T1000 (cell line): ENCODE measurements at places on chromosomes 7 and 10.
A peak's percentile ranks its signal among the peaks of the same experiment; 100 is the strongest.

GRCh38 chr10:29249018-29249417 lies 39.9 kb upstream of the LYZL1 start:
- no peak for DNase-seq

DNA sequence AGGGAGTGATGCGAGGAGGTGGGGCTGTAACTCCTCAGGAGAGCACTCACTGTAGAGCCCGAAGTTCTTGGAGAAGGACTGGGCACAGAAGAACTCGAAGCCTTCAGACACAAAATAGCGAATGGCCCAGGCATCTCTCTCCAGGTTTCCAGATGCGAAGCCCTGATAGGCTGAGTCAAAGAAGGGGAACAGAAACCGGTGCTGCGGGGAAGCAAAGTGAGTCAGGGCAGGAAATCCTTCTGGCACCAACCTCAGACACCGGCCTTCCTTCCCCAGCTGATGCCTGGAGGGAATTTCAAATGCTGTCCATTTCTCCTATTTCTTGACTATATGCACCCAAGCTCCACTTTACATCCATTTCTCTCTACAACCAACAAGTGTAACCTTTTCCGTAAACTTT lies 26.8 kb downstream of the GOT1 start:
- no peak for DNase-seq

GRCh38 chr10:19872504-19873271 lies 56.5 kb downstream of the PLXDC2 start:
- DNase-seq, result no peak

DNA sequence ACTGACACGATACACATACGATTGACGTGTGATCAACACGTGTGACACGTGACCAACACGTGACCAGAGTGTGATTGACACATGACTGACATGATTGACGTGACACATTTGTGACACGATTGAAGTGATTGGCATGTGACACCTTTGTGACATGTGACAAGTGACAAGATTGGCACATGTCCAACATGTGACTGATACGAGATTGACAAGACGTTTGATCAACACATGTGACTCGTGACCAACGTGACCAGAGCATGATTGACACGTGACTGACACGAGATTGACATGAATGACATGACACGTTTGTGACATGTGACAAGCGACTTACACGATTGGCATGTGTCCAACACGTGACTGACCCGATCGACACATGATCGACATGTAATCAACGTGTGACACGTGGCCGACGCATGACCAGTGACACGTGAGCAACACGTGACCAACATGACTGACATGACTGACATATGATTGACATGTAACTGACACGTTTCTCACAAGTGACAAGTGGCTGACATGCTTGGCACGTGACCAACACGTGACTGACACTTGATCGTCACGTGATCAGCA lies 22.0 kb downstream of the CRPPA start:
- DNase-seq, result peak; percentile 49

- no peak for DNase-seq
Observed at GRCh38 chr7:2984091-2984490, 59.6 kb downstream of the CARD11 start.

- no peak for DNase-seq
Observed at GRCh38 chr7:133491846-133492652, 239.2 kb downstream of the EXOC4 start.

DNA sequence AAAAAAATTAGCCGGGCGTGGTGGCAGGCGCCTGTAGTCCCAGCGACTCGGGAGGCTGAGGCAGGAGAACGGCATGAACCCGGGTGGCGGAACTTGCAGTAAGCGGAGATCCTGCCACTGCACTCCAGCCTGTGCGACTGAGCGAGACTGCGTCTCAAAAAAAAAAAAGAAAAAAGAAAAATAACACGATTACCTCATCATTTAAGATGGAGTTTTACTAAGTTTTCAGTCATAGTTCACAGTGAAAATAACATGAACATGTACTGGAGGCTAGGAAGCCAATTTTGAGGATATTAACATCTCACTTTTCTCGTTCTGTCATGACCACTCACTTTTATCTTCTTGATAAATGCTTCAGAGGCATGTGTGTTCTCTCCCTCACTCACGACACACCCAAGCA lies 3.1 kb upstream of the RUNDC3B start:
- no peak for DNase-seq

- no peak for DNase-seq
Observed at GRCh38 chr7:36999626-37000485, 275.6 kb upstream of the AOAH start.

DNA sequence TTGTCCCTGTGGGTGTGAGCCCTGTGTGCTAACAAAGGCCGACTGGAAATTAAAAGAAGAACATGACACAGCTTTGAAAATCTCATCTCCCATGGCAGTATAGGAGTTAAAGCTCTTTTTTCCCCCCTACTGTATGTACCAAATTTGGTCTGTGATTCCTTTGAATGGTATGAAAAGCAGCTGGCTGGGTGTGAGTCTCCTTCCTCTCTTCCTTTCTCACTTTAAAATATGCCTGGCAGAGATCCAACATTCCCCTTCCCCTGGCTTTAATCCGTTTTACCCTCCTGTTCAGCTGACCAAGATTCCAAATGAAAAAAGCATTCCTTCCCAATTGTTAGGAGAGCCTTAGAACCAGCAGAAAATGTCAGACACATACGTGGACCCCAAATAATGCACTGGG lies 225.0 kb upstream of the CELF2 start:
- DNase-seq, result no peak

DNA sequence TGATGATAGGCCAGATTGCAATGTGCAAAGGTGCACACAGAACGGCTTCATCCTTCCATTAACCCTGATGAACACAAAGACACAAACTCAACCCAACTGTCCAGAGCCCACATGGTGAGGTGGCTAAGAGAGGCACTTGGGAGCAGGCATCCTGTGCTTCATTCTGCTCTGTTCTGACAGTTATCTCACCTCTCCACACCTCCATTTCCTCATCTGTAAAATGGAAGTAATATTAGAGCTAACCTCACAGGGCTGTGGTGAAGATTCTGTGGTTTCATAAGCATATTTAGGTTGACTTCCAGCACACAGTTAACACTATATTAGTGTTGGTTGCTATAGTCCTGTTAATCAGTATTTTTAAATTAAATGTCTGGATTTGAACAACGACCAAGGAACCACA lies 126.3 kb downstream of the TAX1BP1 start:
- no peak for DNase-seq

DNA sequence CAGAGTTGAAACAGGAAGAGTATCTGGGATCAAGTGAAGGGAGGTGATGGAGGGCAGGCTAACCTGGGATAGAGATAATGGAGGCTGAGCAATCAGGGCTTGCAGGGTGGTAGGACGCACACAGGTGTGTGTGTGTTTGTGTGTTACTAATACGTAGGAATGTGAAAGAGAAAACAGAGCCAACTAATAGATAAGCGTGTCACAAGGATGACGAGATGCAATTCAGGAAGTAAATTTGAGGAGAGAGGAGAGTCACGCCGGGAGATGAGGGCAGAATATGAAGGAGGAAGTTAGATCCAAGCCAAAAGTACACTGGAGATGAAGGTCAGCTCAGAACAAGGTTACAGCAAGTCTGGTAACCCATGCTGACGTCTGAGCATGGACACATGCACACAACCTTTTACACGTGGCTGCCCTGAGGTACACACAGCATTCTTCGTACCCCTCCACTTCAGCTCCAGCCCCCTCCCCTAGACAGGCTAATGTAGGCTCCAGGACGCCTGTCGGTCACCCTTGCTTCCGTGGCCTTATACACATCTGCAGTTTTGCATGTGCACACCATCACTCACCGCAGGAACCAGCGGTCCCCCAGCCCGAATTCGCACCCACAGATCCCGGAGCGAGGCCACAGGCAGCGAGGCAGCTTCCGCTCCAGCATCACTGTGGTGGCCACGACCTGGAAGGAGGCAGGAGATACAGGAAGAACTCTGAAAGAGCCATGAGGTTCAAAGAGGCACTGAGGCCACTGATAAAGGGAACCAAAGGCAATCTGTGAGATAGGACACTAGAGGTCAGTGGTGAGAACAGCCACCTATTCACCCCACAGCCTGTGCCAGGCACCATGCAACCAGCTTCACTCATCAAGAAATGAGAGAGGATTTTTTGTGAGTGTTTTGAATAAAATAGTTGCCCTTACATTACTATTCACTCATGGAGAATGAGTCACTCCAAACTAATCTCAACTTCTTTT lies 23.7 kb upstream of the TRPV6 start:
- no peak for DNase-seq

- no peak for DNase-seq
Observed at GRCh38 chr10:118521415-118522117, 73.9 kb downstream of the PRLHR start.

GRCh38 chr10:54665095-54665494 lies 135.9 kb downstream of the PCDH15 start:
- no peak for DNase-seq

DNA sequence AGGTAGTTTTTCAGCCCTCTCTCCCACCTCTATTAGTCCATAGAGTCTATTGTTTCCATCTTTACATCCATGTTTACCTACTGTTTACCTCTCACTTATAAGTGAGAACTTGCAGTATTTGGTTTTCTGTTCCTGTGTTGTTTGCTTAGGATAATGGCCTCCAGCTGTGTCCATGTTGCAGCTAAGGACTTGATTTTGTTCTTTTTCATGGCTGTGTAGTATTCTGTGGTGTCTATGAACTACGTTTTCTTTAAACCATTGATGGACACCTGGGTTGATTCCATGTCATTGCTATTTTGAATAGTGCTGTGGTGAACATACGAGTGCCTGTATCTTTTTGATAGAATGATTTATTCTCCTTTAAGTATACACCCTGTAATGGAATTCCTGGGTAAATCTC lies 292.4 kb downstream of the PHF14 start:
- DNase-seq, result no peak

DNA sequence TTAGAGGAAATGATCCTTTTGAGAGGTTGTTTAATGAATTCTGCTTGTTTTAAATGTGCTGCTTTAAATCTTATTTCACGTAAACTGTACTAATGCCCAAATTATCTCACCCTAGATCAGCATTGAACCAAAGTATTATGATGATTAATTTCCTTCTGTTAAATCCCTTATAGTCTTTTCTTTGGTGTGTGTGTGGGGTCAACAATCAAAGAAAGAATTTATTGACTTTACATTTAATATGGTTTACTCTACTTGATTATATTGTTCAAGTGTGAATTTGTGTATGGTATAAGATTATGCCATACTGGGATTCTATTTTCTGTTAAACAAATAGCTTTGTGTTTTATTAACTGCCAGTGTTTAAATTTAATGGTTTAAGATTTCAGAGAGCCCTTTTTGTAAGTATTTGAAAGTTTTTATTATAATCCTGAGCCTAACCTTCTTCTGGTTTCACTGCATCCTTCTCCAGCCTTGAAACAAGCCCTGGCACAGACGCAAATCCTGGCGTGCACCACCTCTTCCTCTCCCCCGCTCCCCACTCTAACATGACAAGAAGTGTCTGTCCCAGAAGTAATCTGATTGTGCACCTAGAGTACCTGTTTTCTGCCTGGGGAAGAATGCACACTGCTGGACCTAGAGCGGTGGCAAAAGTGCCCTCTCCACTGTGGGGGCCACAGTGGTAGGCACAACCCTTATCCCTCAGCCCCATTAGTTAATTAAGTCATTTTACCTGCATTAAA lies 70.6 kb downstream of the KAT6B start:
- DNase-seq, result no peak

- no peak for DNase-seq
Observed at GRCh38 chr10:113252650-113253618, 299.9 kb upstream of the HABP2 start.

GRCh38 chr7:122682815-122683550 lies 15.9 kb downstream of the RNF133 start:
- no peak for DNase-seq

DNA sequence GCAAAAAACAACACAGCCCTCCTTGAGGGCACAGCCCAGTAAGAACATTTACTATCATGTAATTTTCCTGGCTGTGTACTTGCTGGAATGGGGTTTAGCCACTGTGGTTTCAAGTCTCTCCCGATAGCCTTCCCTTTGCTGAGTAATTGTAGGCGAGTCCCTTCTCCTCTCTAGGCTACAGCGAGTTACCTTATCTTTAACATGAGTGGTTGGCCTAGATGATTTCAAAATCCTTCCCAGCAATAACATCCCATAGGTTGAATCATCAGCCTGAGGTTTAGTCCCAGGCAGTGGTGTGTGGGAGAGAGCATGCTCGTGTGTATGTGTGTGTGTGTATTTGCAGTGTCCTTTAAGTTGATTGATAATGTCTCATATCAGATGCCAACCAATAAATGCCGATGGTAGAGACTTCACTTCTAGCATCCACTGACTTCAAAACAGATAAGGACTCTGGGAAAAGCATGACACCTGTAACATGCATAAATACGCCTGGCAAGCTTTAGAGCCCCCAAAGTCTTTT lies 142.9 kb upstream of the ZMIZ1 start:
- DNase-seq, result peak; percentile 57

- no peak for DNase-seq
Observed at GRCh38 chr7:101976411-101976810, 159.0 kb downstream of the CUX1 start.

GRCh38 chr7:139942636-139943035 lies 113.6 kb downstream of the TBXAS1 start:
- no peak for DNase-seq

- no peak for DNase-seq
Observed at GRCh38 chr7:12685550-12685949, 1.9 kb upstream of the ARL4A start.

GRCh38 chr7:25515633-25516275 lies 287.5 kb upstream of the NPVF start:
- DNase-seq, result no peak

DNA sequence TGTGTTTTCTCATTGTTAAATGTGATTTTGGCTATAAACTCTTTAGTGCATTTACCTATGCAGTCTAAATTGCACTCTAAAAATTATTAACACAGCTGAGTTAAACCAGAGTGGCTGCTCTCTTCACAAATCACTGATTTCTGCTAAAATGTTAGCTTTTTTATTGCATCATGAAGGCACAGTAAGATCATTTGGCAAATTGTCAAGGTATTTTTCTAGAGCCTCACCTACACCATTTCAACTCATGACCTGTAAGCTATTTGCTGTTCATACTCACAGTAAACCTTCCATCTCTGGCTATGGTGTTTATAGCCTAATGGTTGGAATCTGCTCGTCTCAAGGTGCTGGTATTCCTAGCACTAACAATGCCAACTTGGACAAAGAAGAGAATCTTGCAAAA lies 25.7 kb downstream of the NDUFB2 start:
- DNase-seq, result no peak

- DNase-seq, result no peak
Observed at GRCh38 chr10:58511765-58512490, 744 bp upstream of the BICC1 start.

- DNase-seq, result no peak
Observed at GRCh38 chr7:139595806-139596205, 72.3 kb downstream of the CLEC2L start.
